Sigmoid colon (tissue), 7 donors: ENCODE measurements at places on chromosomes 16 and 17. TPM values are rescaled to one million over a fixed set of nuclear protein-coding genes. Genes with fewer than 3 reads are reported as not detected.

GRCh38 chr16:68219725-68220351 is 16.1 kb downstream of the ESRP2 start:
- no peak for DNase-seq

DNA sequence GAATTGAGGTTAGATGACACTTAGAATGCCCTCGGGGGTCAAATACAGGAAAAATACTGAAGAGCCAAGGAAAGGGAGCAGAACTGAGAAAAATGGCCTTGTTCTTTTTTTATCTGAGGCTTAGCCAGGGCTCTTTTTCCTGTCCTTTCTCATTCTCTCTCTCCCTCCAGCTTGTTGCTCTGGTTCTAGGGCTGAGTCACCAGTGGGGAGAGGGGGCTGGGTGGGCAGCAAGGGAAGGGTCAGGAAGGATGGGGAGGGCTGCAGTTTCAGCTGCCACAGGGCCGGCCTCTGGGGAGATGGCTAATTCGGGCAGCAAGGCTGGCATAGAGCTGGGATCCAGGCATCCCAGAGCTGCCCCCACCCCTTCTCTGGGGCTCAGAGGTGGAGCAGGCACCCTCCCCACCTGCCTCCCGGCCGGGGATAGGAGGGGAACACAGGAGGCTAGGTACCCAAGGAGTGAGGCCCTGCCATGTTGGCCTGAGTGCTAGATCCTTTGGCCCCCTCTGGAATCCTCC is 3.9 kb downstream of the ITGA3 start:
- no peak for DNase-seq

DNA sequence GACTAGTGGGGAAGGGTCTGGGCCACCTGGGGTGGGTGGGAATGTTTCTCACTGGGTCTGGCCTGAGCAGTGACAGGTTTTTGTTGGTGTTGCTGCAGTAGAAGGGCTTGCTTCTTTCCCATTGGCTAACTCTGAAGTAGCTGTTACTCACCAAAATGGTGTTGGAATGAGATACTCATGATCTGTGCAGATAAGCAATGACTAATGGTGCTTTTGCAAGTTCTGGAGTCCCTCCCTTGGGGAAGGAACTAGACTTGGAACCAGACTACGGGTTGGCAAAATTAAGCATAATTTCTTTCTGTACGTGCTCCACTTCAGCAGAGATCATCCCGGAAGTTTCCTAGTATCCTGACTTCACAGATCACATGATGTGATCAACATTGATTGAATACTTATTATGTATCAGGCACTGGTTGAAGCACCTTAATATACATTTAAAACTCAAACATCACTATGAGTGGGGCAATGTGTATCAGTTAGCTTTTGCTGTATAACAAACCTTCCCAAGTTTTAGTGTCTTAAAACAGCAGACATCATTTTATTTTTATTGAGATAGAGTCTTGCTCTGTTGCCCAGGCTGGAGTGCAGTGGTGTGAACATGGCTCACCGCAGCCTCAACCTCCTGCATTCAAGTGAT is 30.1 kb downstream of the CHP2 start:
- no peak for DNase-seq

Gene ABCC3
- total RNA-seq = 1.2 TPM

DNA sequence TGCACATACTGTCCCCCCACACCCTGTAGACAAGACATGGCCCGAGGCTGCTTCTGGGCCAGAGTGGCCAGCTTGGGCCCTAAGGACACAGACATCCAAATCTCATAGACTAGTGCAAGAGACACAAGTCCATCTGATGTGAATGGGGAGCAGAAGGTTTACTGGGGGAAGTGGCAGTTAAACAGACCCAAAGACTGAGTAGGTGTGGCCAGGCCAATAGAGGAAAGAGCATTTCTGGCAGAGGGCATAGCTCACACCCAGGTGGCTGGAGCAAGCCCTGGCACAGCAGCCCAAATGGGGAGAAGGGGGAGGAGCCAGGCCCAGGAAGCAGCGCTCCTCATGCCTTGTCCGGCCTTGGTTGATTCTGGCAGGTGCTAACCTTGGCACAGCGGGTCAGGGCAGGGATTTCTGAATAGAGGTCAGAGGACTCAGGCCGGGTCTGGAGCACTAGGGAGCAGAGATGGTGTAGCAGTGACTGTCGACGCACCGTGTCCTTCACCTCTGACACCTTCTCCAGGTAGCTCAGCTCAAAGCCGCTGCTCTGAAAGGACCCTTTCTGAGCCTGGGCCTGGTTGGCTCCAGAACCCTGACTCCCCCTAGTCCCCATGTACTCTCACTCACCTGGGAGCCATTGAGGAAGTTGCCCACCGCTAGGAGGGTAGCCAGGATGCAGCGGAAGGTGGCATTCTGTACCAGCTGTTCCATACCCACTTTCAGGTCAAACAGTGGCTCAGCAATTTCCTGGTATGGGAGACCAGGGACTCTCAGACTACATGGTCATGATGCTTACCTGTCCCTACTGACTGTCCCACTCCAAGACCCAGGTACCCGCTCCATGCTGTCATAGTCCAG is 4.1 kb downstream of the TMEM208 start:
- no peak for DNase-seq

Gene MT3
- 4.3 TPM for total RNA-seq

- no peak for DNase-seq
Measured at GRCh38 chr17:73731733-73732132, 87.5 kb upstream of the SDK2 start.

DNA sequence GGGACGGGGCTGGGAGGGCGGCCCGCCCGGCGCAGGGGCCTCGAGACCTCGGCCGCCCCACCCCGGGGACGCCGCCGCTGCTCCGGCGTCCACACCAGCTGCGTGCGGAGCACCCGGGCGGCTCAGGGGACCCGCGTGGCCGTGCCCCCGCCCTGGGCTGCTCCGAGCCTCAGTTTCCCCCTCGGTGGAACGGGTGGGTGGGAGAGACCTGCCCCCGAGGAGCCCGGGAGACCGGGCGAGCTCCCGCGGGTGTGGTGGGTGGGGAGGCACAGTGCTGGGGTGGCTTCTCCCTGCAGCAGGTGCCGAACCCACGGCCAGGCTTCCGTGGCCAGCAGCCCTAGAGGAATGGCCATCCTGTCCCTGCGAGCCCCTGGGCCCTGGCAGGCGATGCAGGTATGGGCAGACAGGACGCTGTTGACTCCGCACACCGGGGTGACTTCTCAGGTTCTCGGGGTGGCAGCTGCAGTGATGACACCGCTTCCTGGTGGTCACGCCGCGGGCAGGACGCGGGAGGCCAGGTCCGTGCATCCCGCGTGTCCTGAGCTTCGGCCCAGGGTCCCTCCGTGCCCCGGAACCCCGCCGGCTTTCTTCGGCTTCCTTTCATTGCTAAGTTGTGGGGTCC is 677 bp downstream of the DEF8 start:
- no peak for DNase-seq

GRCh38 chr17:61389670-61390478 is 9.8 kb upstream of the TBX2 start:
- DNase-seq = no peak

- no peak for DNase-seq
Measured at GRCh38 chr17:17137731-17138585, 68.2 kb downstream of the PLD6 start.

Gene CDK12
- total RNA-seq = 30.8 TPM

Gene SDR42E1
- total RNA-seq = 2.2 TPM

Gene ARRB2
- total RNA-seq = 35.7 TPM

GRCh38 chr17:80393961-80394360 is 21.0 kb upstream of the ENDOV start:
- no peak for DNase-seq

GRCh38 chr17:66351033-66351432 is 48.6 kb downstream of the PRKCA start:
- peak; percentile 71 for DNase-seq

Gene UTS2R
- total RNA-seq = not detected

- DNase-seq = no peak
Measured at GRCh38 chr17:32803544-32803943, 73.4 kb downstream of the MYO1D start.

DNA sequence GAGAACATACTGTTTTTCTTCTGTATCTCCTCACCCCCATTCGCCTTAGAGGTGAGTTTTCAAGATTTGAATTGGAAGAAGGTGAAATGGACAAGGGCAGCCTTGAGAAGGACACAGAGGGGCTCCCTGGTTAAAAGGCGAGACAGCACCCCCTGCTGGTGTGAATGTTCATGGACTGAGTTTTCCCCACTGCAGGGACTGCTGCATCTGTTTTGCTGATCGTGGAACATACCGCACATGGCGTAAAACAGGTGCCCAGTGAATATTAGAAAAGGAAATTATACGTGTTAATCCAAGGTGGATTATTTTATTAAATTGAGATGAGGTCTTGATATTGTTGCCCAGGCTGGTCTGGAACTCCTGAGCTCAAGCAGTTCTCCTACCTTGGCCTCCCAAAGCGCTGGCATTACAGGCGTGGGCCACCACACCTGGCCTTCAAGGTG is 54.5 kb downstream of the NDE1 start:
- DNase-seq = peak; percentile 88

DNA sequence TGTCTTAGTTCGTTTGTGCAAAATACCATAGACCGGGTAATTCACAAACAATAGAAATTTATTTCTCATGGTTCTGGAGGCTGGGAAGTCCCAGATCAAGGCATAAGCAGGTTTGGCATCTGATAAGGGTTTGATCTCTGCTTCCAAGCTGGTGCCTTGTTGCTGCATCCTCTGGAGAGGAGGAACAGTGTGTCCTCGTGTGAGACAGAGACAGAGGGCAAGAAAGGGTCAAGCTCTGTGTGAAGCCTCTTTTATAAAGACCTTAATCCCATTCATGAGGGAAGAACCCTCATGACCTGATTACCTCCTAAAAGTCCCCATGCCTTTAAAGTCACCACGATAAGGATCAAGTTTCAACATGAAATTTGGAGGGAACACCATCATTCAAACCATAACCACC is 55.8 kb upstream of the TANC2 start:
- no peak for DNase-seq
